Pancreas (tissue), 10 donors: ENCODE measurements at places on chromosomes 12 and 14. TPM values are rescaled to one million over a fixed set of nuclear protein-coding genes. Genes with fewer than 3 reads are reported as not detected.

PLCZ1 gene
- not detected for polyA plus RNA-seq

KRT5 gene
- polyA plus RNA-seq, result 1.5 TPM

RASSF8 gene
- polyA plus RNA-seq, result 4.3 TPM

ESRRB gene
- polyA plus RNA-seq, result 0.85 TPM

KSR2 gene
- 1.1 TPM for polyA plus RNA-seq

CLEC2A gene
- not detected for polyA plus RNA-seq

KRT74 gene
- not detected for polyA plus RNA-seq

KRT71 gene
- not detected for polyA plus RNA-seq

TEX52 gene
- not detected for polyA plus RNA-seq

TMEM119 gene
- 2.2 TPM for polyA plus RNA-seq

PIANP gene
- 2.7 TPM for polyA plus RNA-seq
